Activated naive CD8-positive, alpha-beta T cell treated with anti-CD3 and anti-CD28 coated beads, Interleukin-2, amount 10 ng/mL, durations not matched to agents 7 days and 5 days (primary cell): ENCODE measurements at places on chromosomes 11 and 22.

DNA sequence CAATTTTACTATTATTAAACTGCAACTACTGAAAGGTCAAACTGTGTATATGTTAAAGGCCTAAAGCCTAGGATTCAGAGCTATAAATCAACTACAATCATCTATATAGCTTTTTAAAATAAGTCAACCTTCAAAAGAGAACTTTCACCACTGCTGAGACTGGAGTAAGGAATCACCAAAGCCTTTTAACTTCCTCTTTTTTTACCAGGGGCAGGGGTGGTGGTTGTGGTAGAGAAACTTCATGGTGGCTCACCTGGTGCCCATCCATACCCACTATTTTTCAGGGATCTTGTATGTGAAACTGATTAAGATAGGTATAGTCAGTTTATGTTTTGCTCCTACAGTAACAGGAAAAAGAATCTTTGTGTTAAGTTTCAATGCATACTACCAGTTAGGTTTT, 31.5 kb downstream of the TSG101 start:
- no peak for DNase-seq
- no peak overlapping the region for H3K4me3 ChIP-seq
- H3K27me3 ChIP-seq, result no peaks in the 10 kb centered on the region
- H3K36me3 ChIP-seq, result peaks cover 32% of the 10 kb centered on the region
- H3K27ac ChIP-seq, result no peak overlapping the region
- peaks cover 8% of the 10 kb centered on the region for H3K4me1 ChIP-seq

DNA sequence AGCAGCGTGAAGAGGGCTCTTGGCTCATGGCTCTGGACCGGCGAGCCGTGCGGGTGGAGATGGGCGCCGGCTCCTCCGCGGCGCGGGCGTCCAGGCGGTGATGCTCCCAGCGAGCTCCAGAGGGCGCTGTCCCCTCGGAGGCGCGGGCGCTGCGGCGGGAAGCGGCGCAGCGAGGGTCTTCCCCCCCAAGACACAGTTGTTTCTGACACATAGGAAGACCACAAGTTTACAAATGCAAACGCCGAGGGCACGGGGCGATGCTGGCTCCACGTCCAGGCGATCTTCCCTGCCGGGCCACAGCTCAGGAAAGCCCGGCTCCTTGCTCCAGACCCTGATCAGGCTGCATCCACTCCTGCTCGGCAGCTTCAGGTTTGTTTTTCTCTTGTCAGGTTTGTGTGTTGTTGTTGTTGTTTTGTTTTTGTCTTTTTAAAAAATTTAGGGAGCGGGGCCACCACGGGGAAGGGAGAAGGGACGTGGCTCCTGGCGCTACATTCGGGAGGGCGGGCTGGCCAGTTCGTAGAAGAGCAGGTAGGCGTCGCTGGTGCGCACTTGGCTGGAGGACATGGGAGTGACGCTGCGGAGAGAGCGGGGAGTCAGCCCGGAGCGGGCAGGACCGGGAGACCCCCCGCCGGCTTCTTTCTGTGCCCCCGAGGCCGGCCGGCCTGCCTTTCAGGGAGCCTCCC, 10.0 kb upstream of the MFRP start:
- peaks cover 44% of the 10 kb centered on the region for H3K27me3 ChIP-seq
- H3K4me1 ChIP-seq, result peaks cover 12% of the 10 kb centered on the region
- peak; percentile 82 for DNase-seq
- H3K27ac ChIP-seq, result peak overlapping the region; percentile 68

DNA sequence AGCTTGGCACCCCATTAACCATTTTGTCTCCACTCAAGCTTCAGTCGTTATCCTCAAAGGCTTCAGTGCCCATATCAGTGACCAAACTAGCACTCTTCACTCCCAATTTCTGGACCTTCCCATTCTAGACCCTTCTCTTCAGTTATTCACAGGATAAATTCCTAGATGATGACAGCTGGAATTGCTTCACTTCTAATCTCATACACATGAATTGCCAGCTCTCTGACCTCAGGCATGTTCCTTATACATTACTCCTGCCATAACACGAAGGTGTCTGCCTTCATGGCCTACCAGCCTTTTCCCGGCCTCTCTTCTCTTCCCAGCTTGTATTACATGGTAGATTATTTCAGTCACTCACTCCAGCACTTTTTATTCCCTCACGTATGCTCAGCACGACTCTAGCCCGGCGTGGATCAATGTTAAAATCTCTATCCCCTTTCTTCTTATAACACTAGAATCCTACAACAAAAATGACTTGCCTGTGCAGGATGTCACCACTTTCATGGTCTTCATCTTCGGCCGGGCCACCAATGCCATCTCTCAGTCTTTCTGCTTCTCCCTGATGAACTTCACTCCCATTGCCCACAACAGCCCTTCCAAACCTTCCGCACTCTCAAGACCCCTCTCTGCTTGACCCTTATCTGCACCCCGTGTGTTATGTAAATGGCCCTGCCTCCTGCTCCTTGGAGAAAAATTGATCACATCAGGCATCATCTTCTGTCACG, 36.9 kb downstream of the EIF3F start:
- H3K36me3 ChIP-seq, result no peaks in the 10 kb centered on the region
- H3K4me3 ChIP-seq, result no peak overlapping the region
- no peak overlapping the region for H3K27ac ChIP-seq

- no peaks in the 10 kb centered on the region for H3K4me1 ChIP-seq
- no peaks in the 10 kb centered on the region for H3K27me3 ChIP-seq
- H3K4me3 ChIP-seq, result no peak overlapping the region
- H3K36me3 ChIP-seq, result no peaks in the 10 kb centered on the region
- no peak overlapping the region for H3K27ac ChIP-seq
- DNase-seq, result no peak
Measured at GRCh38 chr11:31763296-31763695, 47.8 kb downstream of the PAX6 start.

DNA sequence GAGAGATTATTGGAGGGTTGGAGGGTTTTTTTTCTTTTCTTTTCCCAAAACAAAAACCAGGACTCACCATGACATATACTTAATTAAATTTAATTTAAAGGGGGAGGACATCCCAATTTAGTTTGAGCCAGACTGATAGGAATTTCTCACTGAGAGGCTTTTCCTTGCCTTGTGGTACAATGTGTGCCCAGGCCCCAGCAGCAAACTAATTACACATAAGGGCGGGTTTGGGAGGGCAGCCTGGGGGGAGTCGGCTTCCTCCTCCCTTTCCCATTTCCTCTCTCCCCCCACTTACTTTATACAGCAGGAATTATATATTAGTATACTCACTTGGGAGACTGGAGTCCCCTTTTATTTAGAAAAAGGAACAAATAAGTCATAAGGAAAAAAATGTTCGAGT, 2.9 kb downstream of the TEAD1 start:
- H3K4me3 ChIP-seq, result no peak overlapping the region
- peaks cover 84% of the 10 kb centered on the region for H3K27me3 ChIP-seq
- no peak for DNase-seq
- H3K36me3 ChIP-seq, result no peaks in the 10 kb centered on the region

GRCh38 chr22:17369439-17370025, at the start of gene CECR2:
CECR2 (plus strand) TSS chr22:17369460; CDS start chr22:17369784, 324 bp downstream.
- peaks cover 21% of the 10 kb centered on the region for H3K4me1 ChIP-seq
- no peak within 1 kb of the TSS for H3K27ac ChIP-seq
- H3K27me3 ChIP-seq, result peaks cover 65% of the 10 kb centered on the region
- peak; percentile 51 for DNase-seq
- peak within 1 kb of the TSS; percentile 64 for H3K4me3 ChIP-seq

DNA sequence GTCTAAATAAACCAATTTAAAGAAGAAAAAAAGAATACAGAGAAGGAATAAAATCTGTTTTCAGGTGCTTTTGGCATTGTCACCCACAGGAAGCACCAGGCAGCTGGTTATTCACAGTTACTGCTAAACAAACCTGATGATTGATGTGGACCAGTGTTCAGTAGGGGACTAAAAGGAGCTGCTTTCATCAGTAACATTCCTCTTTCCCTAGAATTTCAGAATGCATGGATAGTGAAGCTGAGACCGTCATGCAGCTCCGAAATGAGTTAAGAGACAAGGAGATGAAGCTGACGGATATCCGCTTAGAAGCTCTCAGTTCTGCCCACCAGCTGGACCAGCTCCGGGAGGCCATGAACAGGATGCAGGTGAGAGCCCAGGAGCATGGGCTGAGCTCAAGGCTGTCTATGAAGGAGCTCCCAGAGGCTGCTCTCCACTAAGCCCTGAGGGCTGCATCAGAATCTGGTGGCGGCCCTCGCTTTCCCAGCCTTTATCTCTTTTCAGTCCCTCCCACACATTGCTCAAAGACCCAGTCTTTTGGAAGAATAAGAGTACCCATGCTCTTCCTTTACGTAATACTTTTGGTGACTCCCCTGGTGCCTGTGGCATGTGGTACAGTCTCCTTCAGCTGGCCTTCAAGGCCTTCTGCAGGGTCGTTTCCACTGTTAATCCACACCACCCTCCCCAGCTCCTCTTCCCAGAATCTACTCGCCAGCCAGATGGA, 69.5 kb downstream of the DBX1 start:
- no peak overlapping the region for H3K4me3 ChIP-seq
- H3K27ac ChIP-seq, result no peak overlapping the region
- DNase-seq, result no peak
- H3K4me1 ChIP-seq, result peaks cover 7% of the 10 kb centered on the region
- H3K36me3 ChIP-seq, result no peaks in the 10 kb centered on the region

DNA sequence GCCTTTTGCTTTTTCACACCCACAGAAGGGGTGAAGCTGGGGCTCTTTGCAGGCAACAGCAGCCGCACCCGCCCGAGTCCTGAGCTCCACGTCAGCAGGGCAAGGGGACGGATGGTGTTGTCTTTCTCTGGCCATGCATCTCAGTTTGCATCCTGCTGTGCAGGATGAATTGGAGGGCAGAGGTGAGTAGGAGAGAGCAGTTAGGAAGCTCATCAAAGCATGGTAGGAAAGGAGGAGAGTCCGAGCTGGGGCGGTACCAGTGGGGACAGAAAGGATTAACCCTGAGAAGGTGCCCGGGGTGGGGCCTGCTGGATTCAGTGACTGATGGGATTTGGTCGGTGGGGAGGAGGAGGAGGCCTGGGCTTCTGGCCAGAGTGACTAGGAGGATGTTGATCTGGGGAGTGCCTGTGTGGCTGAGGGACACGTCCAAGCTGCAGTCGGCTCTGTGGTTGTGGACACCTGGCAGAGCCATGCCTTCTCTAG, 14.6 kb downstream of the FAM83F start:
- H3K27me3 ChIP-seq, result peaks cover 15% of the 10 kb centered on the region
- DNase-seq, result no peak
- H3K36me3 ChIP-seq, result no peaks in the 10 kb centered on the region
- H3K4me3 ChIP-seq, result peak overlapping the region; percentile 57

GRCh38 chr22:17906978-17907747, 117.2 kb downstream of the MICAL3 start:
- DNase-seq, result no peak
- H3K4me1 ChIP-seq, result peaks cover 2% of the 10 kb centered on the region
- no peak overlapping the region for H3K4me3 ChIP-seq
- H3K27ac ChIP-seq, result no peak overlapping the region
- H3K36me3 ChIP-seq, result peaks cover 2% of the 10 kb centered on the region
- no peaks in the 10 kb centered on the region for H3K27me3 ChIP-seq

DNA sequence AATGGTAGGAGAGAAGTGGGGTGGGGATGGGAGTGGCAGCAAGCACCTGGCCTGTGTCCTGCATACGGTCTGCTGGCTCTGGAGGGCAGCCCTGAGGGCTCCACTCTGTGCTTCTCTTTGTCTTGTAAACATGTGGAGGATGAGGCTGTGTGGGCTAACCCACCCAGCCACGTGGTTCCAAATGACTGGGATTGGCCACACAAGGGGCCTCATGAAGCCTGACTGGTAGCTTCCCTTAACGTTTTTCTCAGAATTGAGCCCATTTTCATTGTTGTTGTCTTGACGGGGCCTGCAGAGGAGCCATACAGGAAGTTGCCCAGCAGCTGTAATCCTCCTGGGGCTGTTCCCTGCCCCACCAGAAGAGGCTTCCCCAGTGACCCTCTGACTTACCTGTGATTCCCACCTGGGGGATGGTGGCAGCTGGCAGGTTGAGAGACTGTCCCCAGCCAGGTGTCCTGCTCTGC, 18.0 kb downstream of the DERL3 start:
- H3K27ac ChIP-seq, result peak overlapping the region; percentile 97
- DNase-seq, result peak; percentile 73
- peaks cover 61% of the 10 kb centered on the region for H3K36me3 ChIP-seq
- peak overlapping the region; percentile 75 for H3K4me3 ChIP-seq
- H3K27me3 ChIP-seq, result no peaks in the 10 kb centered on the region
- H3K4me1 ChIP-seq, result peaks cover 34% of the 10 kb centered on the region

- no peak overlapping the region for H3K4me3 ChIP-seq
- no peak overlapping the region for H3K27ac ChIP-seq
- peaks cover 11% of the 10 kb centered on the region for H3K27me3 ChIP-seq
- H3K36me3 ChIP-seq, result no peaks in the 10 kb centered on the region
Measured at GRCh38 chr22:43325176-43325575, 18.0 kb downstream of the SCUBE1 start.

DNA sequence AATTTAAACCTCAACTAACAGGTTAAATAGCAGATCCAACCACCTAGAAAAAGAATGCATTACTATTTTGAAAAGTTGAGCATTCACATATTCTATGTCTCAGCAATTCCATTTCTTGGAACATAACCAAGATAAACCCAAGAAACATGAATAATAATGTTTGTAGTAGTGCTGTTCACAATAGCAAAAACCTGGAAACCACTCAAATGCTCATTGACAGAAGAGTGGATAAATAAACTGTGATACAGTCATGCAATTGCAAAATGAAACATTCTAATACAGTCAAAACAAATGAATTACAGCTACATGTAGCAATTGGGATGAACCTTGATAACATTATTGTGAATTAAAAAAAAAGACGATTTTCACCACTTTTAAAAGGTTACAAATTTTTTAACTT, 162.8 kb upstream of the TMEM45B start:
- no peaks in the 10 kb centered on the region for H3K36me3 ChIP-seq
- H3K27me3 ChIP-seq, result no peaks in the 10 kb centered on the region
- H3K27ac ChIP-seq, result no peak overlapping the region
- no peak for DNase-seq
- H3K4me1 ChIP-seq, result no peaks in the 10 kb centered on the region

DNA sequence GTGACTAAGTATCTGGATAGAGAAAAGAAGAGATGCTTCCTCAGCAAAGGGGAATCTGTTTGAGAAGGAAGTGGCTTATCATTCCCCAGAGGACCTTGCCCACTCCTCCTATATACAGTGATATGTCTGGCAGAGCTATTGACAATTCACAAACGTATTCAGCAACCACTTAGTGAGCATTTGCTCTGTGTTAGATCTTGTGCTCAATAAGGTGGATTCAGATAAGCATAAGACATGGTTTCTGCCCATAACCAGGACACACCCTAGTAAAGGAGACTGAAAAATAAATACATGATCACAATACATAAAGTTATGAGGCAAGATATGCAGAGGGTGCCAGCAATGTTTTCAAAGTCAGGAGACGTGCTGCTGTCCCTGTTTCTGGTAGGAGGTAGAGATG, 1.4 kb downstream of the TMEM9B start:
- H3K27me3 ChIP-seq, result no peaks in the 10 kb centered on the region
- H3K36me3 ChIP-seq, result peaks cover 2% of the 10 kb centered on the region
- H3K27ac ChIP-seq, result peak overlapping the region; percentile 86
- no peak for DNase-seq
- peak overlapping the region; percentile 99 for H3K4me3 ChIP-seq
